HT1080 (cell line): ENCODE measurements at places on chromosomes 12 and 14.

- no peak for DNase-seq
These were observed 70.1 kb upstream of the STRN3 start for GRCh38 chr14:31096255-31096654.

- DNase-seq: no peak
These were observed 70.5 kb downstream of the ANKS1B start for GRCh38 chr12:99914206-99914605.

DNA sequence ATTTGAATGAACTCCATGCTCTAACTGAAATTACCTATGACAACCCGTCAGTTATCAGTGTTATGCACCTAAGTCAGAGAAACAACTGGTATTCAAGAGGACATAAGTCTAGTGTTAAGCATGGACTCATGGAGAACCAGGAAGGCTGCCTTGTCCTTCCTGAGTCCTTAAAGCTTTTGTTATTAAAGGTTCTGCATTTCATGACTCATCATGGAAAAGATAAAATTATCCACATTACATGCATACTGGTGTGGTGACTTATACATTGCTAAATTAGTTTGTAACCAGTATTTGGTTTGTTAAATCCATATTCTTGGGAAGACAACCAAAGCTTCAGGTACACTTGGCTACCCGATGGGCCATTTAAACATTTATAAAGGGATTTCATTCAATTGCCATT, 6.5 kb upstream of the OR4E1 start:
- peak; percentile 39 for DNase-seq

- DNase-seq: peak; percentile 20
These were observed 379.6 kb downstream of the CCDC91 start for GRCh38 chr12:28569698-28570411.

DNA sequence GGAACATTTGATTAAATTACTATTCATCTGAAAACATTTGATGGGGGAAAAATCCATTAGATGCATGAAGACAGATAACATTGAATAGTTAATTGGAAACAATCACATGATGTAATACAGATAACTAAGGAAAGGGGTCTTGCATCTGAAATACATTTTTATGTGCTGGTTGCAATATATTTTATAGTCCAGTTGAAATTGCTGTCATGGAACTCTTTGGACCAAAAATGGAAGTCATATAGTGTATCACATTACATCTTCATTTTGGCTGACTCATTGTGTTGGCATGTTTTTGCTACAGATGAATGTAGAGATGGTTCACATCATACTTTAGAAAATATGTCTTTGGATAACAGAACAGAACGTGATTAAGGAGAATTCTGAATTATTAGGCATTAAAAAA, 43.0 kb upstream of the GNPNAT1 start:
- peak; percentile 67 for DNase-seq

- DNase-seq: no peak
These were observed 122.0 kb downstream of the TGFB3 start for GRCh38 chr14:75859746-75860145.

- DNase-seq: no peak
These were observed 72.6 kb downstream of the SLC2A13 start for GRCh38 chr12:40033242-40033630.

DNA sequence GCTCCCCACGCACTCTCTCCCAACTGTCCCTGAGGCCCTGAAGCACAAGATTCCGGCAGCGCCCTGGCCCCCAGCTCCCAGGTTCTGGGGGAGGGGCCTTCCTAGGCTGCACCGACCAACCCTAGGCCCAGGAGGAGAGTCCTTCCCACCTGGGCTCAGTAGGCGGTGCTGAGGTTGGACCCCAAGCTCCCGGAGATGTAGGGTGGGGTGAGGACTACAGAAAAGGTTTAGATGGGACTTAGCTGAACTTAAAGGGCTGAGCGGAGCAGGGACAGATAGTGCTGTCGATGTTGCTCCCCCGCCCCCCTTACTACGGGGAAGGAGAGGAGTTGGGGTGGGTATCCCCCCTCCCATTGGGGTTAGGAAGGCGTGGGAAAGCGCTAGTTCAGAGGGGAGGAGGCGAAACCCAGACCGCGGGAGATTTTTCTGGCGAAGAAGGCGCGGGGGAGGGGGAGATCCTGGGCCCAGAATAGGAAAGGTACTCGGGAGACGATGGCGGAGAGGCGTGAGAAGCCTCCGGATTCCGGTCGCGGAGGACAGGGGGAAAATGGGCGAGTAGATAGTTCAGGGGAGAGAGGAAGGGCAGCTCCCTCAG, 4.2 kb upstream of the BAZ2A start:
- DNase-seq: no peak

- peak; percentile 41 for DNase-seq
These were observed 185.7 kb downstream of the PRKD1 start for GRCh38 chr14:29741909-29742401.

DNA sequence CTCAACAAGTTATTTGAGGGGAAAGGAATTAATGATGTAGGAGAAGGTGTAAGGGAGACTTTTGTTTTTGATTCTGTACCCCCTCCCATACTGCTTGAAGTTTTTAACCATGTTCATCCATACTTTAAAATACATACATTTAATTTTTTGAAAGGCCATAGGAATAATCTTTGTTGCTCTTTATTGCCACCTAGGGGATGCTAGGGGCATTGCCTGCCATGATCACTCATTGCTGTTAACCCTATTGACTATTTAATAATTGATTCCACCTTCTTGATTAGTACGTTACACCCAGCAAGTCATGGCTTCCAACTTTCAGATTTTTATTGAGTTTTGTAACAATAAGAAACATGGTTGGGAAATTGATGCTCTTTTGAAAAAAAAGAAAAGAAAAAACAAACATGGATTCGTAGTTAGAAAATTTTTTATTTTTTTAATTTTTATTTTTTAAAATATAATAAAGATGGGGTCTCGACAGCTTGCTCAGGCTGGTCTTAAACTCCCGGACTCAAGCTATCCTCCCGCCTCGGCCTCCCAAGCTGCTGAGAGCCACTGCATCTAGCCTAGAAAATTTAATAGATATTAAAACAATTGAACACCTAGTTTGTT, 8.5 kb upstream of the PRKAB1 start:
- DNase-seq: no peak

GRCh38 chr12:15011162-15011561, 38.3 kb downstream of the PDE6H start:
- DNase-seq: no peak

GRCh38 chr12:75099210-75099609, 110.4 kb downstream of the KCNC2 start:
- peak; percentile 18 for DNase-seq
